RWPE2 (cell line): ENCODE measurements at places on chromosomes 3 and 15.

DNA sequence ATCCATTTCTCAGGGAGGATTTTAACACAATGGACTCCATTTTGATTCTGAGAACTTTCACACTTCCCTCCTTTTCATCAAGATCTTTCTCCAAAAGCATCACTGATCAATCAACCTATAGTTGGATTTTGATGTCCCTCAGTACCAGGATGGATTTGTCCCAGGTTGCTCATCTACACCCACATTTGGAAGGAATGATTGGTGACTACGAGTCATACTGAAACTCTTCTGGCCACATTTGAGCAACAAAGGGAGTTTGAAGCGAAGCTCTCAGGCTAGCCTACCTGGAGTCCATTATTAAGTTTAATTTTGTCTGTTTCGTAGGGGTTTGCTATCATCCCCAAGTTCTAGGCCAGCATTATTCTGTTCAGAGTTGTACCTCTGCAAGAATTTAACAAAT lies 31.3 kb upstream of the ATP8B4 start:
- H3K4me3 ChIP-seq: no peak overlapping the region
- H3K36me3 ChIP-seq: no peaks in the 10 kb centered on the region
- no peaks in the 10 kb centered on the region for H3K27me3 ChIP-seq
- no peak for DNase-seq

DNA sequence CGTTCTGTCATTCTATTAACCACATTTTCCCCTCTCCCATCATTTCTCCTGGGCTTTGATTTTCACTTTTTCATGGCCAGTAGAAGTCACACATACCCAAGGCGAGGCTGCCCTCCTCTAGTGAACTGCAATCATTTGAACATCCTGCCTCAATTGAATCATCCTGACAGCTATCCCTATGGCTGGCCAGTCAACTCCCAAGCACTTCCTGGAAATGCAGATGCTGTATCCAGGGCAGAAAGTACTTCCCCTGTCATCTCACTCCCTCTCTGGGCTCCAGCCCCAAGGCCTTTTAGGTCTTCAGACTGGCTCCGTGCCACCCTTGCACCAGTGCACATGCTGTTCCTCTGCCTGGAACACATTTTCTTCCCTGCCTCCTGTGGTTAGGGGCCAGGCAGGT lies 738.3 kb upstream of the CFAP20DC start:
- no peaks in the 10 kb centered on the region for H3K4me1 ChIP-seq
- DNase-seq: no peak
- H3K27ac ChIP-seq: no peak overlapping the region

DNA sequence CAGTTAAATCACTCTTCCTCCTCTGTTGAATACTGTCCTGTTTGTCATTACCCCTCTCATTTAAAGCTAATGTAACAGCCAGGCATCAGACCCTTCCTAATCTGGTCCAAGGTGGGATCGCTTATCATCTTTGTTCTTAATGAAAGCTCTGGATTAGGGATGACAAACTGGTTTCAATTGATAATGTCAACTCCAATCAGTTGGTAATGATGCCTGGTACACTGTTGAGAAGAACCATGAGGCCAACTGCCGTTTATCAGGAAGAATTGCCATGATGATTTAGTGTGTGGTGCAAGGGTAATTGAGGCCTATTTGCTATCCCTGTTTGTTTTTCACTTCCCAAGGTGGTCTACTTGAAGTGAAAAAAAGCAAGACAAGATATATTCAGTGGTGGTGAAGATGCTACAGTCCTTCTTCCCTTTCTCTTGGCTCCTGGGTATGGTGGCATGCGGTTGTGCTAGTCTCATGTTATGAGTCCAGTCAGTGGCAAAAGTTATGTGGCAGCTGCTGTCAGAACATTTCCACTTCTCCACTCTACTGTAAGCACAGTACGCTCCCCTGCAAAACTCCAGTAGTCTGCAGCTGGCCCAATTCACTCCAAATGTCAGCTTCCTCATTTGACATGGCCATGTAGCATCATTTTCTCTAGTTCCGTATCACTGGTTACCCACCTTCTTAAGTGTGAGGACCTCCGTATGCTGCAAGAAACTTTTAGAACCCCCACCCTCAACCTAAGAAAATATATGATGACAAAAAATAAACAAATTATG lies 72.5 kb downstream of the MORC1 start:
- no peak overlapping the region for H3K4me3 ChIP-seq
- H3K27ac ChIP-seq: no peak overlapping the region
- no peaks in the 10 kb centered on the region for H3K36me3 ChIP-seq
- H3K4me1 ChIP-seq: no peaks in the 10 kb centered on the region
- H3K27me3 ChIP-seq: no peaks in the 10 kb centered on the region
- DNase-seq: no peak

DNA sequence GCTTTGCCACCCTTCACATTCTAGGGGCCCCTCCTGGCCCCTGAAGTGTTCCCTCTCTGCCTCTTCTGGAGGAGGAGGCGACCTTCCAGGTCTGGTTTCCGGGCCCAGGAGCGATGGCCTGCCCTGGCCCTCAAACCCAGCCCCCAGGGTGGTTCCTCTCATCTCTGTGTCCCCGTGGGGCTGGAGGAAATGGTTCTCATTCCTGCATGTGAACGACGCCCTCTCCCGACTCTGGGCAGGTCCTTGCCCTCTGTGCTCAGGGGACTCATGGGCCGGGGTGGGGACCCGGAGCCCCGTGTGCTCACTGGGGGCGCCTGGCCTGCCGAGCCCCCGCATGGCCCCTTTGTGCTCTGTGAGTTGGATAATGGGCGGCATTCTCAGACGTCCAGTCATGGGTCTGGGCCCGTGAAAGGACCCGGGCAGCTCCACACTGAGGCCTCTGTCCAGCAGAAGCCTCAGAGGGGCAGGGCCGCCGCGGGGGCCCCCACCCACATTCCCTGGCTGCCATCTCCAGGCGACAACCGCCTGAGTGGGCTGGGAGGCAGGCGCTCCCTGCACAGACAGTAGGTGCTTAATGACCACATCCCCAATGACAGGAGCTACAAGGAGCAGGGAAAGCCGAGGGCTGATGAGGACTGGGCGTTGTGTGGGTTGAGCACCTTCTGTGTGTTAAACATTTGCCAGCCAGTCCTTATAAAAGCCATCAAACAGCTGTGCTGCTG lies 5.5 kb upstream of the PLXND1 start:
- no peaks in the 10 kb centered on the region for H3K4me1 ChIP-seq
- H3K4me3 ChIP-seq: no peak overlapping the region
- no peaks in the 10 kb centered on the region for H3K27me3 ChIP-seq
- no peaks in the 10 kb centered on the region for H3K36me3 ChIP-seq
- DNase-seq: no peak
- H3K27ac ChIP-seq: no peak overlapping the region

GRCh38 chr15:39286706-39287105 lies 294.2 kb upstream of the THBS1 start:
- H3K4me1 ChIP-seq: peaks cover 40% of the 10 kb centered on the region
- H3K27me3 ChIP-seq: no peaks in the 10 kb centered on the region
- DNase-seq: no peak
- H3K4me3 ChIP-seq: no peak overlapping the region

GRCh38 chr15:58545307-58546065 lies 113.7 kb downstream of the LIPC start:
- no peak for DNase-seq
- H3K27me3 ChIP-seq: no peaks in the 10 kb centered on the region
- H3K4me1 ChIP-seq: peaks cover 14% of the 10 kb centered on the region
- H3K36me3 ChIP-seq: no peaks in the 10 kb centered on the region
- no peak overlapping the region for H3K27ac ChIP-seq

GRCh38 chr3:168102735-168103410 lies 7.1 kb upstream of the GOLIM4 start:
- no peaks in the 10 kb centered on the region for H3K27me3 ChIP-seq
- H3K4me3 ChIP-seq: no peak overlapping the region
- no peaks in the 10 kb centered on the region for H3K4me1 ChIP-seq

- no peak overlapping the region for H3K4me3 ChIP-seq
- no peaks in the 10 kb centered on the region for H3K36me3 ChIP-seq
- no peaks in the 10 kb centered on the region for H3K27me3 ChIP-seq
- no peak overlapping the region for H3K27ac ChIP-seq
- peaks cover 26% of the 10 kb centered on the region for H3K4me1 ChIP-seq
Measured at GRCh38 chr3:72489901-72490300, 358.3 kb downstream of the SHQ1 start.

- H3K4me1 ChIP-seq: no peaks in the 10 kb centered on the region
- H3K27ac ChIP-seq: no peak overlapping the region
- no peaks in the 10 kb centered on the region for H3K27me3 ChIP-seq
- no peaks in the 10 kb centered on the region for H3K36me3 ChIP-seq
- DNase-seq: no peak
Measured at GRCh38 chr3:64058566-64058965, 35.3 kb upstream of the PSMD6 start.

GRCh38 chr3:47047673-47048072 lies 68.2 kb downstream of the NBEAL2 start:
- peaks cover 36% of the 10 kb centered on the region for H3K36me3 ChIP-seq
- H3K27ac ChIP-seq: no peak overlapping the region
- no peak for DNase-seq
- no peaks in the 10 kb centered on the region for H3K27me3 ChIP-seq

DNA sequence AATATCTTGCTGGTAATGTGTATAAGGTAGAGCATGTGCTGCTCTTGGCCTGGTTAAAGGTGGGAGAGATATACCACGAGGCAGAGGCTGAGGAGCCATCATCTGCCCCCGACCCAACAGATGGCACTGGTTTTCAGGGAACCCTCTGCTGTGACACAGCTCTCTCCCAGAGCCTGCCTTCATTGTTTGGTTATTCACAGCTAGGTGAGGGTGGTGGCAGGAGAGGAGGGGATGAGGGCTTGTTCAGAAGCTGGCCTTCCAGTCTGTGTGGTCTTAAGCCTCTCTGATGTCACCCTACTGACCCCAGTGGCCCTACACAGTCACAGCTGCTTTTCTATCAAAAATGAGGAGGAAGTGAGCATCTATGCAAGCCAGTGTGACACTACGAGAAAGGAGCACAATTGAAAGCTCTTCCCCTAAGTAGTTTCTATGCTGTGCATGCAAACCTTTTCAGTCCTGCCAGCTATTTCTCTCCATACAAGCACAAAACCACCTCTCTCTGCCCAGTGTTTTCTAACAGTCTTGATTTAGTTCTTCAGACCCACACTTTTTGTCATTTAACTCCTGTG lies 258.4 kb upstream of the AGTR1 start:
- no peaks in the 10 kb centered on the region for H3K36me3 ChIP-seq
- no peak overlapping the region for H3K4me3 ChIP-seq
- H3K4me1 ChIP-seq: no peaks in the 10 kb centered on the region
- no peak overlapping the region for H3K27ac ChIP-seq
- H3K27me3 ChIP-seq: peaks cover 3% of the 10 kb centered on the region

DNA sequence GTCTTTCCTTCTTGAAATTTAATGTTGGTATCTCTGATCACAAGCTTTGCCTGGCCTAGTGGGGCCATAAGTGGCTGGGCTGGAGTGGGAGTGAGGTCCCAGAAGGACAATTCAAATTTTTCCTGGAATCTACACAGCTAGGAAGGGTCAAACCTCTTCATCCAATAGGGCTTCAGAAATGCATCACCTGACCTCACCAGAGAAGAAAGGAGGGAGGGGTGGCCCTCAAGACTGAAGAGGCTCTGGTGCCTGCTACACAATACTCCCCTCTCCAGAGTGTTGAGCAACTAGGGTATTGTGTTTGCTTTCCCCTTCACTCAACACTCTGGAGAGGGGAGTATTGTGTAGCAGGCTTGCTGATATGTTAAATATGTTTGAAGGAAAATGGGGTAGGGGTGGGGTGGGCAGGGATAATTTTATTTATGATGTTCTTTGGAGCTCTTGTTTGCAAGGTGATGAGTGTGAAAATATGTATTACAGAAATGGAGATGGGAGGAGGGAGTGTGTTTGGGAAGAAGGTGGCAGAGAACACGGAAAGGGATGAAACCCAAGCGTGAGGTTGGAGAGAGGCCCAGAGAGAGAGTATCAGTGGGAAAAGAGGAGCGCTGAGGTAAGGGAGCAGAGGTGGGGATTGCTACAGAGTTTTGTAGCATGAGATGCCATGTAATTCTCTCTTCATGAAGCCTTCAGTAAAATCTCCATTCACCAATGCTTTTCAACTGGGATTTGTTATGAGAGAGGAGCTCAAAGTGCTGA lies 5.7 kb upstream of the KLHL24 start:
- no peaks in the 10 kb centered on the region for H3K36me3 ChIP-seq
- no peaks in the 10 kb centered on the region for H3K4me1 ChIP-seq
- H3K27ac ChIP-seq: no peak overlapping the region
- no peaks in the 10 kb centered on the region for H3K27me3 ChIP-seq

- no peak for DNase-seq
- H3K4me3 ChIP-seq: no peak overlapping the region
- H3K4me1 ChIP-seq: peaks cover 23% of the 10 kb centered on the region
- peak overlapping the region; percentile 74 for H3K27ac ChIP-seq
- peaks cover 11% of the 10 kb centered on the region for H3K36me3 ChIP-seq
Measured at GRCh38 chr3:132595014-132595413, 2.1 kb upstream of the ACKR4 start.
